ENCODE measurements at places on chromosomes 13 and 19. TPM values are rescaled to one million over a fixed set of nuclear protein-coding genes. Genes with fewer than 3 reads are reported as not detected.

FBL gene
- total RNA-seq = 569 TPM

SLC1A6 gene
- not detected for total RNA-seq

OR10H1 gene
- not detected for total RNA-seq

DCT gene
- not detected for total RNA-seq

LATS2 gene
- total RNA-seq = 14.9 TPM

DNA sequence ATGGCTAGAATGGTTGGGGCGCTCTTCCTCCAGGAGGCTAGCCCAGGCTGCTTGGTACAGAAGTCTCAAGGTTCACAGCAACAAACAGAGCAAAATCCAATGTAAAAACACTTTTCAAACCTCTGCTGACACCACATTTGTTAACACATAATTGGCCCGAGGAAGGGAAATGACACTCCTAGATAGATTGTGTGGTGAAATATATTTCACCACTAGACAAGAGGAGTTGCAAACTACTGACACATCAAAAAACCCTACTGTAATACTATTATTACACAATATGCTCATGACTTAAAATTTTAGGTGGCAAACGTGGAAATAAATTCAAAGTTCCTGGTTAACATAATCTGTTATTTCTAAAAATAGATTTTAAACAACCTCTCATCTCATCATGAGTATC, 643.6 kb downstream of the PCDH9 start:
- no peak for DNase-seq

DNA sequence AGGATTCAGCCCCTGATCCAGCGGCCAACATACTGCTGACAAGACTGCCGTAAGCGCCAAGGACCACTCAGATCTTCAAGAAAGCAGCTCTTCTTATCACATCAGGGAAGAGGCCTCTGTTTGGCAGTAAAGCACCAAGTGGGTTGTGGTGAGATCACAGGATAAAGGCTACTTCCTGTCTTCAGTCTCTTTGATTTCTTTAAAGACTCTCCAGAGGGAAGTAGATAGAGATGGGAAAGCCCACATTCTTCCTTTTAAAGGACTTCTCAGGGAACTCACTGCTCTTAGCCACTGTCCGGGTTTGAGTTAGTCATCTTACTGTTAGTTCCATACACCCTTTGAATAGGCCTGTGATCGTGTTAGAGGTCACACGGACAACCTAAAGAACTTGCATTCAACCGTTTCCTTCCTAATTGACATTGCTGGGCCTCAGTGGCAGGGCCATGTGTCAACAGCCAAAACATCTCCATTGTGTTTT, 47.2 kb upstream of the POMP start:
- no peak for DNase-seq

GRCh38 chr13:50678464-50679162, 164.9 kb downstream of the DLEU7 start:
- DNase-seq = peak; percentile 55

- peak; percentile 73 for DNase-seq
Measured at GRCh38 chr13:106619688-106620555, 52.0 kb upstream of the ARGLU1 start.

- DNase-seq = no peak
Measured at GRCh38 chr13:77740931-77741596, 43.6 kb downstream of the SLAIN1 start.

DNA sequence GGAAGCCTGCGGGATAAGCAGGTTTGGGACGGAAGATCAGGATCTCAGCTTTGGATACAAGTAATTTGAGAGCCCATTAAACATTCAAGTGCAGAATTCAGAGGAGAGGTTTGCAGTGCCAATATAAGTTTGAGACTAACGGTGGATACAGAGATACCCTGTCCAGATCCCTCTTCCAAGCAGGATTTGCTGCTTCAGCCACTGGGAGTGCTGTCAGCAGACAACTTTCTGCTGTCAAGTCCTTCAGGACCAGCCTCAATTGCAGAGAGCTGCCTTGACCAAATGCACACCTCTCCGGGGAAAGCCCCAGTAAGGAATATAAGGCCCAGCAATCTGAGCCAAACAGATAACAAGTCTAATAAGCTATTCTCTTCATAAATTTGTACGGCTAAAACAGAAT, 46.1 kb upstream of the ZNF780A start:
- no peak for DNase-seq

- DNase-seq = no peak
Measured at GRCh38 chr13:23868521-23868920, 20.7 kb downstream of the MIPEP start.

- DNase-seq = peak; percentile 66
Measured at GRCh38 chr13:46622630-46623256, 69.8 kb downstream of the LRCH1 start.

- DNase-seq = no peak
Measured at GRCh38 chr13:62781866-62782265, 1366.2 kb upstream of the PCDH20 start.

- no peak for DNase-seq
Measured at GRCh38 chr13:49855930-49856329, 63.4 kb upstream of the KPNA3 start.

GRCh38 chr13:34637636-34638035, 304.4 kb upstream of the NBEA start:
- DNase-seq = no peak

DNA sequence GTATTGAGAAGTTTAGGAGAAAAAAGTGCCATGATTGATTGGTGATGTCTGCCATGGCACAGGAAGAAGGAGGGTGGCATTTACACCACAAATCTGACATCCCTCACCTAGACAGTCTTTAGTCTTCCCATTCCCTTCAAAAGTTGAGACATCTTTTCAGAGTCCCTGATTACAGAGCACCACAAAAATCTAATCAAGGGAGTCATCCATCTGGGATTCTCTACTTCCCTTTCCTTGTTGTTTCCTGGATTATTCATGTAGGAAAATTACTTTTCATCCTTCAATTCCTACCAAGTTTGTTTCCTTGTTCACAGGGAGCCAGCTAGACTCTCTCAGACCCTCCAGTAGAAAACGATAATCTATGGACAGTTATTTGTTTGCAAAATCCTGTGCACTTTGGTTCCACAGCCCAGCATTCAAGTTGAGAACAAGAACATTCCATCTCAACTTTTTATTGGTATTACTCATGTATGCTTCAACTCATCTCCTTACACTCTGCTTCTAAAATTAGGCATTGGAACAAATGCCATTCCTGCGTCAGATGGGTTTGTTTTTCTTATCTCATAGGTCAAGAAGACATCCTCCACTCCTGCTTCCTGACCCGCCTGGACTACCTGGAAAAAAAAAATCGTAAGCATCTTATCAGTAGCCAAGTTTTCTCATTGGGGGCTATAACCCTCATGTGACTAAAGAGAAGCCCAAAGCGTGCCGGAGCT, 259.9 kb downstream of the FOXO1 start:
- no peak for DNase-seq

DNA sequence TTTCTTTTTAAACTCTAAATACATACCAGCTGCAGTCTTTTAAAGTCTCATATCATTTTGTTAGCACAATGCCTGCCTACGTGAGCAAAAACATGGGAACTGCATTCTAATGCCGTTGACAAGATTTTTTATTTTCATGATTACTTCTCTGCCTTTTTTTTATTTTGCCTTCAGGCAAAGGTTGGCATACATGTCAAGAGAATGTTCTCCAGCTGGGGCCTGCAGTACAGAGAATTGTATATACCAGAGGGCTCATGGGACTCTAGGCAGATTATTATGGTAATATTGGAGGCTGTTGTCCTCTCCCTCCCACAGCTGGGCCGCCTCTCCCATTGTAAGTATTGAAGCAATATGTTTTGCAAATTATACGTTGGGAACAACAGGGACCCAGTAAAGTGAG, 53.9 kb upstream of the OBI1 start:
- no peak for DNase-seq

- peak; percentile 41 for DNase-seq
Measured at GRCh38 chr19:46428239-46429135, at the start of gene PNMA8C. PNMA8C (minus strand) TSS chr19:46428936; CDS start chr19:46428359, 577 bp downstream.

DNA sequence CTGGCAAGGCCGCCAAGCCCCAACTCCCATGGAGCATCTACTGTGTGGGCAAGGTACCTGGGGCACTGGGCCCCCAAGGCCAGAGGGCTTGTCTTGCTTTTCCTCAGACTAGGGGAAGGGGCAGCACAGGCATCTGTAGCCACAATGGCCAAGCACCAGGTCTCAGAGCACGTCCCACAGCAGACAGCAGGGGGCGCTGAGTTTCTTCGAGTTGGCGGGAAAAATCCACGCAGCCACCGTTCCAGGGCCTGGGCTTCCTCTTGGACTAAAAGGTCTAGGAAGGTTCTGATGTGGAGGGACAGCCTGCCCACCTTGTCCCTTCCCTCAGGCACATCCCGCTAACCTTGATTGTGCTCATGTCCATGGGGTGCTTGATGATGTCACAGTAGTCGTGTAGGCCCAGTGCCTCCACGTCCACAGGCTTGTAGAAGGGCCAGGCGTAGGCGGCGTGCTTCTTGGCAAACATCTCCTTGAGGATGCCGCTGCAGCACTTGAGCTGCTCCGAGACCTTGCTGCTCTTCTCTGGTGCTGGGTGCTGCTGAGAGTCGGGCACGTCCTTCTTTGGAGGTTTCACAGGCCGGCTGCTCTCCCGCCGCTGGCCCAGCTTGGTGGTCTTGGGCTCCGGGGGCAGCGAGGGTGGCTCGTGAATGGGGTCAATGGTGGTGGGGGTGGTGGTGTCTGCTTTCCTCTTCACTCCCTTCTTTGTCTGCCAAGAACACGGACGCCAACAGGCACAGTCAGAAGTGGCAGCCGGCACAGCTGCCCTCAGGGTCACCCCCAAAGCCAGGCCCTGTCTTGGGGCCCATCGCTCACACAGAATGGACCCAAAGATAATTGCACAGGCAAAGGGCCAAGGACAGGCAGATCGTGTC, 32.0 kb upstream of the EPHX3 start:
- peak; percentile 79 for DNase-seq

DNA sequence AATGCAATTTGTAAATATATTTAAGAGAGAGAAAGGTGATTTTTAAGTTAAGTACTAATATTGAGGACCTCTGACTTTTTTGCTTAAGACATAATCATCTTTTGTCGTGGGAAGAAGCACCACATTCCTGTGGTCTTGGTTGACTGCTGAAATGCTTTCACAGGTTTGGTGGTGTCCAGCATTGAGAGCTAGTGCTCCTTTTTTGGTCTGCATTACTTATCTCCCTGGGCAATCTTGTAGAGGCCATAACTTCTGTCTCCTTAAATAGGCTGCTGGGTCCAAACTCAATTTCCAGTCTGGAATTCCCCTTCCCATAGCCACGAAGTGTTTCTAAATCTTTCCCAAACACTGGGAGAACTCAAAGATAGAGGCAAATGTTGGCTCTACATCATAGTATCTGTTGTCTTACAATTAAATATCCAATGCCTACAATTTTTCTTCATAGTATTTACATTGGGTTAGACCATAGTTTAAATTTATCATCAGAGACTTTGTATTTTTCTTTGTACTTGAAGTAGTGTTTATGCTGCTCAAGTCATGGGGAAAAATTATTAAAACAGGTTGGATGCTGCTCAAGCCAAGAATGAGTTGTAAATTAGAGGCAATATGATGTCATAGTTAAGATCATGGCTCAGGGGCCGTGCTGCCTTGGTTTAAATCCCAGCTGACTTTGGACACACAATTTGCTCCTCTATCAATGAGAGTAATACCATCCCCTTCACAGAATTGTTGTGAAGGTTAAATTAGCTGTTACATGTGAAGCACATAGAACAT, 105.6 kb downstream of the POSTN start:
- DNase-seq = peak; percentile 35

Measured in SJCRH30 (cell line).